Stimulated activated naive CD4-positive, alpha-beta T cell (primary cell): ENCODE measurements at places on chromosomes 6 and 20.
A peak's percentile ranks its signal among the peaks of the same experiment; 100 is the strongest.

GRCh38 chr6:154058963-154059680, 20.1 kb downstream of the OPRM1 start:
- DNase-seq = no peak

GRCh38 chr6:136740050-136740974, 52.0 kb downstream of the MAP3K5 start:
- no peak for DNase-seq

DNA sequence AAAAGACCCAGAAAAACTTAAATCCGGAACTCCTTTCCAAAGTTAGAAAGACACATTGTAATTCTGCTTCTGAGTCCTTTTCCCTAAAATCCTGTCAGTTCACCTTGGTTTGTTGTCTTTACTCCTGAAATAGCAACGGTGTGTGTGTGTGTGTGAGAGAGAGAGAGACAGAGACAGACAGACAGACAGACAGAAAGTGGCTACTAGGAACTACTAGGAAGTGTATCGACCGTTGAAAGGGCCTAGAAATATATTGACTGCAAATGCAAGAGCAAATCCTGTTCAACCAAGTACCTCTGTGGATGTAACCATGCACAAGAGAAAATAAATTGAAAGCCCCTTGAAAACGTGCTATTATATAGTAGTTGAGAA, 100.0 kb upstream of the MLIP start:
- DNase-seq = no peak

DNA sequence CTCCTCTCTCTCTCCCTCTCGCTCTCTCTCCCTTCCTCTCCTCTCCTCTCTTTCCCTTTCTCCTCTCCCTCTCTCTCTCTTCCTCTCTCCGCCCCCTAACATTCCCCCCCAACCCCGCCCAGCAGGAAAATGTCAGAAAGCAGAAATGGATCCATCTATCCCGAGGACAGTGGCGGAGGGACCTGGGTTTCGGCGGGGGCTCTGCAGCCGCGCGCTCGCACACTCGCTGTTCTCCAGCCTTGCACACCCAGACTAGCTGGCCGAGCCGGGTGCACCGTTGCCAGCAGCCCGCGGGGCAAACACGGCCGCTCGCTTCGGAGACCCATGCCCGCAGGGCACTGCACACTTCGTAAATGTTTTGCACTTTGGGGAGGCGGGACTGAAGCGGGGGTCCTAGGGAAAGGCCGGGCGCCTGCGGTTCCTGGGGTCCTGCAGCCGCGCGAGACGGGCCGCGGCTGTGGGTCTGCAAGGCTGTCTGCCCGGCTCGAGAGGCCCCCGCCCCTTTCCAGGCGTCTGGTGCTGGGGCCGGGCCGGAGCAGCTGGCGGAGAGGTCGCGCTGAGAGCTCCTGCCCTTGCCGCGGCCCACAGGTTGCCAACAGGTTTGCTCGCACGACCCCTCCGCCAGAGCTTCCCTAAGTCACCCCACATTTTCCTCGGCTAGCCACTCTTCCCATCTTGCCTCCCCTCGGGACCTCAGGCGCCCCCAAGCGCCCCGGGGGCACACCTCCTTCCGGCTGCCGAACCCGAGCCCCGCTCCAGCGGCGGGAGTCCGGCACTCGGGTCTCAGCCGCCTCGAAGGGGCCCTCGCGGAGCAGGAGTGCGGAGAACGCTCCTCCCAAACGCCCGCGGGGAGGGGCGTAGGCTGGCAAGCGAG, 818 bp upstream of the MDGA1 start:
- DNase-seq = peak; percentile 72

DNA sequence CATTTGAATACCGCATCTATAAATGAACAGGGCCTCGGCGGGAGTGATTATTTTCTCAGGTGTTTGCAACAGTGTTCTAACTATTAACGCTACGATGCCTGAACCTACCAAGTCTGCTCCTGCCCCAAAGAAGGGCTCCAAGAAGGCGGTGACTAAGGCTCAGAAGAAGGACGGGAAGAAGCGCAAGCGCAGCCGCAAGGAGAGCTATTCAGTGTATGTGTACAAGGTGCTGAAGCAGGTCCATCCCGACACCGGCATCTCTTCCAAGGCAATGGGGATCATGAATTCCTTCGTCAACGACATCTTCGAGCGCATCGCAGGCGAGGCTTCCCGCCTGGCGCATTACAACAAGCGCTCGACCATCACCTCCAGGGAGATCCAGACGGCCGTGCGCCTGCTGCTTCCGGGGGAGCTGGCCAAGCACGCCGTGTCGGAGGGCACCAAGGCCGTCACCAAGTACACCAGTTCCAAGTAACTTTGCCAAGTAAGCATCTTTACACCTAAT, 70.9 kb downstream of the HFE start:
- peak; percentile 87 for DNase-seq

DNA sequence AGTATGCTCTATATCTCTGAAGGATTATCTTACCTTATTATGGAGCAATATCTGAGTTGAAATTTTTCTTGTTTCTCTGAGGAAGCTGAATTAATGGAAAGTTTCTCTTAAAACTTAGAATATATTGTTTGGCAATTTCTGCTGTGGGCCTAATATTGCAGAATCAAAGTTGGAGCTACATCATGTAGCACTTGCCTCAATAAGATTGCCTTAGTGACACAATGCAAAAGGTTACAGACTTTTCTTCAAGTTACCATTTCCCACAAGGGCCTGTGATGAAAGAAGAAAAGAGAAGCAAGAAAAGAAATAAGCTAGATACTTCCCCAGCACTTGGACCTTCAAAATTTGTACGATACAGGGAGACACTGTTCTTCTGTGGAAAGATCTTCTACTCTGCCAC, 151.2 kb downstream of the SOBP start:
- no peak for DNase-seq

GRCh38 chr6:80331974-80332373, 225.5 kb downstream of the BCKDHB start:
- DNase-seq = no peak

DNA sequence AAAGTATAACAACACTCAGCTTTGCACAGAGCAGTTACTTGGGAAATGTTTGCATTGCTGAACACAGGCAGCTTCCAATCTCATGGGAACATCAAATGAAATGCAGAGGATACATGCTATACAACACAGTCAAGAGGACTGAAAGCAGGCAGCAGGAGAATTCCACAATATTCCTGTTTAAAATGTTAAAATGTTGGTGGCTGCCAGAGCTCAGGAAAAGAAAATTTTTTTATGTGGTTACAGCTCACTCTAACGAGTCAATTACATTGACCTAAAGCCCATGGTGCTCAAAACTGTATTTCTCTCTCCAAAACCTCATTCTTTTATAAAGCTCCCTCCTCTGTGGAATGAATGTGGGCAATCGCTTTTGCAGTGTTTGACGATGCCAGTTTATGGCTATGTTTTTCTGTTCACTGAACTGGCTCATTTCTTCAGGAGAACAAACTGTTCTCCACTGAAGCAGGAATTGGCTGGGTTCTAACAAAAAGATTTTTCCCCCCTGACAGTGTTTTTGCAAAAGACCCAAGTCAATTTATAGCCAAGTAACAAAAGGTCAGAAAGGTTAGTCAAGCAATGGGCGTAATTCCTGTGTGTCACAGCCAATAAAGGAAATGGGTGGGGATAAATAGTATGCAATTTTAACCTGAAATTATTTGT, 69.0 kb downstream of the ZHX3 start:
- no peak for DNase-seq
